ENCODE measurements at places on chromosomes 13 and 19. TPM values are rescaled to one million over a fixed set of nuclear protein-coding genes. Genes with fewer than 3 reads are reported as not detected.
A peak's percentile ranks its signal among the peaks of the same experiment; 100 is the strongest.

- peak; percentile 70 for DNase-seq
These were observed 1.0 kb downstream of the HMGB1 start for GRCh38 chr13:30464496-30465342.

GRCh38 chr19:4369888-4370260 lies 26.5 kb downstream of the MPND start:
- peak; percentile 26 for DNase-seq

GRCh38 chr13:96093296-96094006 lies 3.5 kb downstream of the HS6ST3 start:
- no peak for DNase-seq

DNA sequence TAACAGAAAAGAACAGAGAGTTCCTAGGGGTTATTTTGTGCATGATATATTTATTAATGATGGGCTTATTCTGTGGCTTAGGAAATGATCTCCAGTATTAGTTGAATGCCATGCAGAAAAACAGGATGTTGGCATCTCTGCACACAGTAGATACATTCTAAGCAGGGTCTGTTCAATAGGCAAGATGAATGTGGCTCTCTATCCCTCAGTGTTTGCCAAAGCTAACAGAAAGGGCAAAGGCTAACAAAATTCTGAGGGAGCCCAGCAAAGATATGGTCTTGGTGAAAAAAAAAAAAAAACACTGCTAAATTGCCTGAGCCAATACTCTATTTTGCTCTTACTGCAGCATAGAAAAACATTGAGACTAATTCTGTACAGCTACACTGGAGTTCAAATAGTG lies 1095.8 kb downstream of the UQCRFS1 start:
- no peak for DNase-seq

DNA sequence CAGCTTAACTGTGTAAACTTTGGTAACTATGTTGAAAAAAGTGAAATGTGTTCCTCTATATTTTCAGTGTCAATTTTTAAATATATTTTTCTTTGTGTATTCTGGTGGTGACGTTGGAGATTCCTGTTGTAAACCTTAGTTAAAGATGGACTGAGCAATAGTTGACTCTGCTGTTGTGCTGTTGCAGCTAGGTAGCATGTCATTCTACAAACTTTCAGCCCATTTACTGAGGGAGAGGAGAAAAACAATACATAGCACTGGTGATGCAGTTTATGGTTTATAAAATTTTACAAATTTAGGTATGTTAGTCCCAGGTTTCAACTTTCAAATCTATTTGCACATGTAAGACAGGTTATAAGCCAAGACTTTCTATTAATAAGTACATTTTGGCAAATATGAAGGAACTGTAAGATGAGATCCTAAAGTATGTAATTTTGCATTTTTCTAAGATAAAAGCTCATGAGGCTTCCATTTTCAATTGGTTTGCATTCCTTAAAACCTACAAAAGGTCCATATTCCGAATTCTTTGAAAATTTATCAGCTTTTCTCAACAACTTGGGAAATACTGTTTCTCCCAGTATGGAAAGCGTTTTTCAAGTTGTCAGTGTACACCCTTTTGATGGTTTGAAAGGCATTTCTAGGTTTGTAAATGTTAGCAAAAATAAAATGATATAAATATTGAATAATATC lies 1.5 kb downstream of the NDFIP2 start:
- peak; percentile 35 for DNase-seq

GRCh38 chr13:24104723-24105122 lies 55.8 kb upstream of the SPATA13 start:
- DNase-seq: no peak

- no peak for DNase-seq
These were observed 270.0 kb downstream of the KCNRG start for GRCh38 chr13:50285283-50285682.

GRCh38 chr13:99403458-99403971 lies 96.3 kb upstream of the GPR183 start:
- no peak for DNase-seq

GRCh38 chr13:53127373-53127772 lies 98.8 kb downstream of the OLFM4 start:
- no peak for DNase-seq

GRCh38 chr13:98454389-98454881 lies 122.5 kb downstream of the STK24 start:
- DNase-seq: peak; percentile 94

- DNase-seq: no peak
These were observed 16.1 kb upstream of the RASA3 start for GRCh38 chr13:114148521-114148855.

GRCh38 chr13:49240017-49240416 lies 7.7 kb upstream of the CDADC1 start:
- DNase-seq: peak; percentile 46

DNA sequence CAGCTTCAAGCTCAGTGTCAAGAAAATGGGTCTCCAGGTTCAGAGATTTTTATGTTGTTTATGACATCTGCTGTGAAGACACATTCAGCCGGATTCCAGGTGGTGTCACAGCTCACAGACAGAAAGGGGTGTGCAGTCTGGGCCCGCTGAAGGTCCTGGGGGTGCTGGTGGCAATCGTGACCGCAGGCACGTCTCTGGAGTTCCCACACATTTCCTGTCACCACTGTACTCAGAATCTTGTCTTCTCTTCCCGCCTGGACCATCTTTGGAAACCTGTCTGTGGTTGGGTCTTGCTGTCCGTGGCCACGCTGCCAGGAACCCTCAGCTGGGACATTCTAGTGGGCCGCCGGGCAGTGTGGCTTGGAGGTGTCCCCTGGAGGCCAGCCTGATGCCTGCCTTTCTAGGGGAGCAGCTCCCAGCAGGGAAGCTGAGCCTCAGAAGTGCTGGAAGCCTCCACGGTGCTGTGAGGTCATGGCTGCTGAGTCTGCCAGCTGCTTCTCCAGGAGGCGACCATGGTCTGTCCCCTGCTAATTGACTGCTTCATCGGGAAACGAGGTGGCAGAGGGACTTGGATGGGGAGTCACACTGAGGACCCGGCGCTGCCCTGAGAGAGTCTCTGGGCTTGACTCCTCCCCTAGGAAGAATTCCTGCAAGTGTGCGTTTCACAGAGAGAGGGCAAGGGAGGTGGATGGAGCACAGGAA lies 3.7 kb downstream of the TEX29 start:
- DNase-seq: peak; percentile 5

DNA sequence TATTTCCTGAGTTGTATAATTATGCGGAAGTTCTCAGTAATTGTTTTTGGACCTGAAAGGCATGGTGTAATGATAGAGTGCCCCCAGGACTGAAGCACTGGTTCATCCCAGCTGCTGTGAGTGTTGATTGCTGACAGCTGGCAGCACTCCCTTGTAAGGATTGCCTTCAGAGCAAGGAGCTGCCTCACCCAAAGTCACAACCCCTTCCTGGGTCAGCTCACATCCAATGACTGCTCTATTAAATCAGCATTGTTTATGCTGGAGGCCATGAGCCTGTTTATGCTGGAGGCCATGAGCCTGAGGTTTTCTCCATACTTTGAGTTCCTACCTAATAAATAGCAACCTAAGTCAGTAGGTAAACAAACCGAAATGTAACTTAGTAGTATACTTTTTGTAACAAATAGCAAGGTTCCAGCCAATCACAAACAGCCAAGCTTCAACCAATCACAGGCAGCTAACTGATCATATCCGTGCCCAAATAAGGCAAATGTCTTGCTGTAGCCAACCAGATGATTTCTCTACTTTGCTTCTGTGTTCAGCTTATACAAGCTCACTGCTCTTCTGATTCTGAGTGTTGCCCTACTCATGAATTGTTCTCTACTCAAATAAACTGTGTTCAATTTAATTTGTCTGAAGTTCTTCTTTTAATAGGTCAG lies 11.7 kb upstream of the SPACA6 start:
- DNase-seq: peak; percentile 27

GRCh38 chr13:79191501-79191900 lies 214.6 kb downstream of the RBM26 start:
- DNase-seq: no peak

GRCh38 chr13:99966064-99966805 lies 5.3 kb downstream of the ZIC5 start:
- DNase-seq: no peak

DNA sequence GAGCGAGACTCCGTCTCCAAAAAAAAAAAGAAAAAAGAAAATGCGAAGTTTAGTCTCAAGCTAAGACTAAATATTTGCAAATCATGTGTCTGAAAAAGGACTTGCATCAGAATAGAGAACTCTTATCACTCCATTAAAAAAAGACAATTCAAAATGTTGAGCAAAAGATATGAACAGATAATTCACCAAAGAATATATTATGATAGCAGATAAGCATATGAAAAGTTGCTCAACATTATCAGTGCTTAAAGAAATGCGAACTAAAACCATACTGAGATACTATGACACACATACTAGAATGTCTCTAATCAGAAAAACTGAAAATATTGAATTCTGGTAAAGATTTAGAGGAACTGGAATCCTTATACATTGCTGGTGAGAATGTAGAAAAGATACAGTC lies 38.7 kb upstream of the SACS start:
- DNase-seq: no peak

DNA sequence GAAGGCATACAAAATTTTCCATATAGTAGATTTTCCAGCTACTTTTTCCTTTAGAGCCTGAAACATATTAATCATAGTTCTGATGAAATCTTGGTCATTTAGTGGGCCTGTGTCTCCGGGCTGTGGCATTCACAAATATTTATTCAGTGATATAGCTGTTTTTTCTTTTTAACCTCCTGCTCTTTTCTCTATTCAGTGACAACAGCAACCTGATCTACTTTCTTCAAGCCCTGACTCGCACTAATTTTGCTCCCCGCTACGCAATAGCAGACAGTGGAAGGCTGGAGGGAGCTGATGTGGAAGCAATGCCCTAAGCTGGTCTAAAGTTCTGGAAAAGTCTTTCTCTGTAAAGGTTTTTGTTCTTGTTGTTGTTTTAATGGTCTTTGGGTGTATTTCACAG lies 289.7 kb downstream of the SLITRK6 start:
- DNase-seq: peak; percentile 27

GRCh38 chr19:31353833-31354232 lies 4.6 kb upstream of the TSHZ3 start:
- DNase-seq: no peak

DNA sequence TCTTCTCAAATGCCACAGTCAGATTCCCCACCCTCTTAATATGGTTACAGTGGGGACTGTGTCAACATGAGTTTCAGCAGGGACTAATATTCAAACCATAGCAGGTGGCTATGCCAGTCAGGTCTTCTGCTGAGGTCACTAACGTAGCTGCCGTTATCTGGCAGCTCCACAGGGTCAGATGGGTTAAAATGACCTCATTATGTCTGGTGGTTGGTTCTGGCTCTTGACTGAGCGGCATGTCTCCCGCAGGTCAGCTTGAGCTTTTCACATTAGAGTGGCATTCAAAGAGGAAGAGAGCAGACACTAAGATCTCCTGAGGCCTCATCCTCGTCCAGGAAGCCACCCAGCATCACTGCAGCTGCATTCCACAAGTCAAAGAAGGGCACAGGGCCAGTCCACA lies 21.4 kb upstream of the IPO5 start:
- no peak for DNase-seq

GRCh38 chr13:90427322-90428272 lies 919.9 kb upstream of the MIR17HG start:
- no peak for DNase-seq

GRCh38 chr13:48167866-48168265 lies 65.1 kb upstream of the ITM2B start:
- no peak for DNase-seq

DNA sequence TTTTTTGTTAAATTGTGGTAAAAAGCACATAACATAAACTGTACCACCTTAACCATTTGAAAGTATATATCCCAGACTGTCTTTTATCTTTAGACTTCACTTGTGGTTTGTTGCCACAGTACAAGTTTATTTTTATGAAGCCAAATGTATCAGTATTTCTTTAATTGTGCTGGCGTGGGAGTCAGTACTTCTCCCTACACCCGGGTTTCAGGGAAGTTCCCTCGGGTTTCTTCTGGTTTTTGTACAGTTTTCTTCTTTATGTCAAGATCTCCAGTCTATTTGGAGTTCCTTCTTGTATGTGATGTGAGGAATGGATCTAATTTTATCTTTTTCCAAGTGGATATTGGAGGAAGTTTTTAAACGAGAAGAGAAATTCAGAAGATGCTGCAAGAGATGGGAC lies 20.5 kb downstream of the CCDC8 start:
- no peak for DNase-seq

GRCh38 chr13:85427416-85427815 lies 371.8 kb downstream of the SLITRK6 start:
- DNase-seq: no peak

GRCh38 chr13:99894105-99894839 lies 77.3 kb downstream of the ZIC5 start:
- no peak for DNase-seq

- DNase-seq: peak; percentile 74
These were observed 70.4 kb downstream of the SLITRK6 start for GRCh38 chr13:85728811-85729210.

SRRM5 gene
- 0.10 TPM for polyA plus RNA-seq

FFAR1 gene
- polyA plus RNA-seq: not detected

GPR12 gene
- polyA plus RNA-seq: not detected

CYP2A6 gene
- not detected for polyA plus RNA-seq

SLITRK6 gene
- 1.1 TPM for polyA plus RNA-seq

INSL3 gene
- polyA plus RNA-seq: not detected

RDH8 gene
- not detected for polyA plus RNA-seq

CD209 gene
- polyA plus RNA-seq: not detected

LHB gene
- polyA plus RNA-seq: not detected
